Renal cortex interstitium (tissue), 15 donors: ENCODE measurements at places on chromosomes 16 and 17. TPM values are rescaled to one million over a fixed set of nuclear protein-coding genes. Genes with fewer than 3 reads are reported as not detected.

DNA sequence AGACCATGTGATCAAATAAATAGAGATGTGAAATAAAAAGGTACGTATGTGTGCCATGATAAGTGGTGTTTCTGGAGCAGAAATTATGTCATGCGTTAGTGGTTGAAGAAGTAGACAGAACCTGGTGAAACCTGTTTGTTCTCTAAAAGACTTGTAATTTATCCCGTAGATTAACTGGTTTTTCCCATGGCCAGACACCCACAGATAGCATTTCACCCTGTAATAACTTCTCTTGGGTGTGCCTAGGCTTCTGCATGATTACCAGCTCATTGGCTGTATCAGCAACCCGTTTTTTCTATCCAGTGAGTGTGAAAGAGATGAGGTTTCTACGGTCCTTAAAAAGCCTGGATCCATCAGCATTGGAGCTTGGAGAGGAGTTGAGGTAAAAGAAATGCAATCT, 471.3 kb downstream of the NPIPA7 start:
- no peak for DNase-seq

DNA sequence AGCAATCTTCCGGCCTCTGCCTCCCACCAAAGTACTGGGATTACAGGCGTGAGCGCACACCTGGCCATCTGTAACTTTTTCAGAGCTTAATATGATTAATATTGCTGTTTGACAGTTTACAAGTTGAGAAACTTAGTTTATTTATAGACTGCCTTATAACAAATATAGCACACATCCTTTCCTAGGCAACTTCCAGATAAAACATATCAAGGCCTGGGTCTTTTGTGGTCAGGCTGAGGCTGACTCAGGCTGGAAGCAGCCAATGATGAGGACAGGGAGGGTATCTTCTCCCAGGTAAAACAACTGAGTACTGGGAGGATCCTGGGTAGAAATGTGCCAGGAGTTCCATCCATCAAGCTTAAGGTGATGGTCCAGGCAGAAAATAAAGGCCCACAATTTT, 16.2 kb downstream of the LUC7L start:
- no peak for DNase-seq

- no peak for DNase-seq
These were observed 473 bp downstream of the FTO start for GRCh38 chr16:53704445-53704813.

- no peak for DNase-seq
These were observed 28.0 kb downstream of the CACNA1G start for GRCh38 chr17:50588391-50589049.

DNA sequence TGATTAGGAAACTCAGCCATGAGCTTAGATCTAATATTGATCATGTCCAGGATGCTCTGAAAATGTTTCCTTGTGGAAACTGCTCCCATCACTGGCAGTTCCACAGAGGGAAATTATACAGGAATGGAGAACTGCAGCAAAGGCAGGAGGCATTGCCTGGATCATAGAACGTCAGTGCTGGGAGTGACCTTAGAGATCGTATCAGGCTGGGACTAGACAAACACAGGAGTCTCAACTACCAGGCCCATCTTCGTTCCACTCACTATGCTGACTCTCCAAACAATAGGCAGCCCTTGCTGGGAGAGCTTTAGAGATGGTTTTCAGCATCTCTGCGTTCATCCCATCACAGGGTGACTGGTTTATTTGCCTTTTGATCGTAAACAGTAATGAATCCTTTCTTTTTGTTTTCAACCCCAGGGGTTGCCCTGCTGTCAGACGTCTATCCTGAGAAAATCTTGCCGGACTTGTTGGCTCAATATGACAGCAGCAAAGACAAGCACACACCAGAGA, 130.3 kb downstream of the TANGO6 start:
- no peak for DNase-seq

GRCh38 chr17:30292286-30292858, 628 bp upstream of the BLMH start:
- DNase-seq, result no peak

DNA sequence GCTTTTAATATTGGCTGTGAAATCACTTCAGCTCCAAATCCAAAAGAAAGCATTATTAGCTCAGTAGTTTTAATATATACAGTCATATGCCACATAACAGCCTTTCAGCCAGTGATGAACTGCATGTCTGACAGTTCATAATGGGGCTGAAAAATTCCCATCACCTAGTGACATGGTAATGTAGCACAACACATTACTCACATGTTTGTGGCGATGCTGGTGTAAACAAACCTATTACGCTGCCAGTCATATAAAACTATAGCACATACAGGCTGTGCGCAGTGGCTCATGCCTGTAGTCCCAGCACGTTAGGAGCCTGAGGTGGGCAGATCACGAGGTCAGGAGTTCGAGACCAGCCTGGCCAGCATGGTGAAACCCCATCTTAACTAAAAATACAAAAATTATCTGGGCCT, 92.2 kb downstream of the TUBD1 start:
- no peak for DNase-seq

- DNase-seq, result no peak
These were observed 2.8 kb upstream of the TMEM238L start for GRCh38 chr17:10806545-10807262.

- no peak for DNase-seq
These were observed 90.3 kb downstream of the KATNIP start for GRCh38 chr16:27640277-27640600.

DNA sequence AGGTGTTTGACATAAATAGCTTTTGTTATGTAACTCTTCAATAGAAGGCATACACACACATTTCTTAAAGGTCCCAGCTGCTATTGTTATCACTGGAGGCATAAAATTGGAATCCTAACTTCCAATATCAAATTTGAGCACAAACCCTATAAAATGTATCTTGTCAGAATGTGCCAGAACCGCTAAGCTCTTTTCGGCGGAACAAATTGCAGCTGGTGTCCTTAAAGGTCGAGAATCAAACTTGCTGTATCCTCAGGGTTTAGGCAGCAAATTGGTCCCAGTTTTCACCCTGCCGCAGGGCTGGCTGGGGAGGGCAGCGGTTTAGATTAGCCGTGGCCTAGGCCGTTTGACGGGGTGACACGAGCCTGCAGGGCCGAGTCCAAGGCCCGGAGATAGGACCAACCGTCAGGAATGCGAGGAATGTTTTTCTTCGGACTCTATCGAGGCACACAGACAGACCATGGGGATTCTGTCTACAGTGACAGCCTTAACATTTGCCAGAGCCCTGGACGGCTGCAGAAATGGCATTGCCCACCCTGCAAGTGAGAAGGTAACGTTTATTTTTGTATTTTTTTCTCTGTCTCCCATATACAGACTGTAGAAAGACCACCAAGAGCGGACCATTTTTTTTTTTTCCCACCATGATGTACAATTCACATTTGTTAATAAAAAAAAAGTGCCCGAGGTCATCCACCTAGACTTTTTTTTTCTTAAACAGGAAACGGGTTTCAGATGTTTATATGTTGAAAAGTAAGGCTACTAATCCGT, 297.1 kb downstream of the IRF8 start:
- no peak for DNase-seq

- DNase-seq, result no peak
These were observed 484.0 kb downstream of the WWOX start for GRCh38 chr16:78583441-78583840.

DNA sequence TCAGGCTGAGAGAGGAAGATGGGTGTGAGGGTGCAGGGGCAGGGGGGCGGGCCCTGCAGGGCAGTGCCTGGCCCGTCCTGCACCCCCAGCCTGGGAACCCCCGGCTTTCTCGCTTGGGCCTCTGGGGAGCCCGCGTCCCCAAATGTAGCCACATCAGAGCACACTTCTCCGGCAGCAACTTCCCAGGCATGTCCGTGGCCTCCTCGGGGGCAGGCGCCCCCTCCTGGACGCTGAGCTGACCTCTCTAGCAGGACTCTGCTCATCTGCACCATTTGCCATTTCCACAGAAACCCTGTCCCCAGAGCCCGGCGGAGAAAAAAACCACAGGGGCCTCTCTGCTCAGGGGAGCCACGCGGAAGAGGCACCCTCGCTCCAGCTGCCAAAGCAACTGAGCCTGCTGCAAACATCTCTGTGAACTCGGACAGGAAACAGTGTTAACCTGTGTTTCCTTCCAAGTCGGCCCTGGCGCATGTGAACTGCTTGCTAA, 63.4 kb downstream of the KLHDC4 start:
- no peak for DNase-seq

DNA sequence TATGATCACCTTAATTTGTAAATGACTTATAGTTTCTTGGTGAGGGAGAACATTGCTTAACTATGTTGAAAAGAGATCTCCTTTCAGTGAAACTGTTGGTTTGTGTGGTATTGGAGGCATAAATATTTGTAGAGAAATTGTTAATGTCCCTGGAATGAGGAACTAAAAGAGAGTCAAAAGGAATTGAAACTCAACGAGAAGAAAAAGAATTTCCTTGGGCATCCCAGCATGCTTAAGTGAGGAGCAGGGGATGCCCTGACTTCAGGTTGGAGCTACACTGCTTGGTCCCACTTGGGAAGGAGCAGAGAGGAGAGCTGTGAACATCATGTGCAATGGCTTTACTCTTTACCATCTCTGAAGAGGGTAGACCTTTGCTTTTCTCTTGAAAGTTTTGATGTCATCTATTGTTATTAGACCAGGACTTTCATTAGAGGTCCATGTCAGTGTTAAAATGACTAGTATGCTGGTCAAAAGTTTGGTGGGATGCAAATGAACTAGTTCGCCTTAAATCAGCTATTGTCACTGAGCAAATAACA, 21.7 kb downstream of the KRT23 start:
- DNase-seq, result no peak

The CCL16 gene
- polyA plus RNA-seq, result 0.20 TPM

The EVI2A gene
- polyA plus RNA-seq, result 1.6 TPM

The NGFR gene
- 4.5 TPM for polyA plus RNA-seq

The MYH2 gene
- polyA plus RNA-seq, result 0.07 TPM

The MPP2 gene
- polyA plus RNA-seq, result 8.2 TPM

The KCNJ12 gene
- 5.2 TPM for polyA plus RNA-seq

The TOM1L2 gene
- 34.9 TPM for polyA plus RNA-seq

The MLKL gene
- 4.6 TPM for polyA plus RNA-seq

The DLG4 gene
- 28.3 TPM for polyA plus RNA-seq

The TOX3 gene
- polyA plus RNA-seq, result 28.5 TPM

The KRTAP9-3 gene
- polyA plus RNA-seq, result not detected

The TMC5 gene
- 0.62 TPM for polyA plus RNA-seq

The PNMT gene
- 1.3 TPM for polyA plus RNA-seq

The SOST gene
- 53.5 TPM for polyA plus RNA-seq

The TTYH2 gene
- 18.1 TPM for polyA plus RNA-seq
